HEK293T (cell line): ENCODE measurements at places on chromosomes 16 and 17.

GRCh38 chr16:66689282-66689681 is 7.3 kb downstream of the CMTM4 start:
- DNase-seq, result no peak

DNA sequence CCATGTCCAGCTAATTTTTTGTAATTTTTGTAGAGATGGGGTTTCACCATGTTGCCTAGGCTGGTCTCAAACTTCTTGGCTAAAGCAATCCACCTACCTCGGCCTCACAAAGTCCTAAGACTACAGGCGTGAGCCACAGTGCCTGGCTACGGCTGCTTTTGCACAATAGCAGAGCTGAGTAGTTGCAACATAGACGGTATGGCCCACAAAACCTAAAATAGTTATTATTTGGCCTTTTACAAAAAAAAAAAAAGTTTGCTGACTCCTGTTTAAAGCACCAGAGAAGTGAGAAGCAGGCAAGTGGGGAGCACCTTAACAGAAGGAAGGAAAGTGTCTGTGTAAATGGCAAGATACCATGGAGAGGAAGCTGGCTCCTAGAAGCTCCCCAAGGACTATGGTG is 5.3 kb upstream of the HSF5 start:
- DNase-seq, result no peak

DNA sequence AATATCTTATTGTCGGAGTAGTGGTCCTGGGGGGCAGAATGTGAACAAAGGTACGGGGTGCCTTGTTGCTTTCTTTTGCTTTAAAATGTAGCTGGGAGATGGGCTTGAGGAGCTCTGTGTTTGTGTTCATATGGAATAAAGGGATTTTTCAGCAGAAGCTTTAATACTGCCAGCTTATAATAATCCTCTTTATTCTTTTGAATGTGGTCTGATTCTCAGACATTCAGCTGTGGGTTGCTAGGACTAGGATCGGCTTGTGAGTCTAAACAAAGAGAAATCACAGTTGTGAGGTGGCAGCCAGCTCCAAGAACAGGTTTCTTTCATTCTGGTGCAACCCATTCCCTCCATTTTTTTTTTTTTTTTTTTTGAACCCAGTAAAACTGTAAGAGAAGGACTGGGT is 7.2 kb downstream of the MRPL58 start:
- no peak for DNase-seq

DNA sequence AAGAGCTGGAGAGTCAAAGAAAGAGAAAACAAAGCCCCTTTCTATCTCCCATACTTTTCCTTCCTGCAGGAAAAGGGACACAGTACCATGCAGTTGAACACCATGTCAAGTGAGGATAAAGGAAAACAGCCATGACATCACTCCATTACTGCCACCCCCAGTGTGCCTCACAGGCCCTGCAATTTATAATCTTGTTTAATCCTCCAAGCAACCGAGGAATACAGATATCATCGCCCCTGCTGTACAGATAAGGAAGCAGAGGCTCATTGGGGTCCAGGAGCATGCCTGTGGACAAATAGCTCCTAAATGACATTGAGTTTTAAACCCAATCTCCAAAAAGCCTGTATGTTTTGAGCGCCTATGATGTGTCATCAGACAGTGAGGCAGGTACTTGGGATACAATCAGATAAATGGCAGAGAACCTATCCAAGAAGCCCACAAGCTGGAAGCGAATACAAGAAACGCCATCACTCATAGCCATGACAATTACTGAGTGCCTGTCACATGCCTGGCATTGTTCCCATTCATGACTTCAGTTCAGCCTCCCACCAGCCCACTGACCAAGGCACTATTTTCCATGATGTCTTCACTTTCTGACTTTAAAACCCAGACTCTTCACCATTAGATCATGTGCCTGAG is 45.5 kb downstream of the CPPED1 start:
- DNase-seq, result no peak

DNA sequence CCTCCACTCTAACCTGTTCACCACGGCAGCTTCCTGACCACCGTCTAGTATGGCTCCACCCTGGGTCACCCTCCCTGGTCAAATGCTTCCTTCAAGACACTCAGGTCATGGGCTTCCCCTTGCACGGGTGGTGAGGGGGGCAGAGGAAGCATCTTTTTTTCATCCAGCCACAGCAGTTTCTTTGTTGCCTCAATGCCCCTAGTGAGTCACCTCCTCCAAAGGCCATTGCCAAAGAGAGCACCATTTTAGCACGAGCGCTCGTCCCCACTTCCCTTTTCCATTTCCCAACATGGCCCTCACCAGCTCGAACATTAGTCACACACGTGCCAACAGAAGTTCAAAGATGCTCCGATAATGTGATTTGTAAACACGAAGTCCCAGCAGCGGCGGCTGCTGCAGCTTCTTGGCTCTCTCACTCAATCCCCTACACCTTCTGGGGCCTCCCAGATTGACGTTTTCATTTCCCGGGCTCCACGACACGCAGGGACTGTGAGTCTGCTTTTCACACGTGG is 134.6 kb downstream of the GAS7 start:
- no peak for DNase-seq

GRCh38 chr17:55794725-55795482 is 44.1 kb downstream of the PCTP start:
- DNase-seq, result no peak

GRCh38 chr17:58574025-58574424 is 59.6 kb upstream of the MTMR4 start:
- no peak for DNase-seq

GRCh38 chr16:81855552-81856153 is 76.6 kb downstream of the PLCG2 start:
- DNase-seq, result no peak

GRCh38 chr17:45951941-45952340 is 47.1 kb upstream of the STH start:
- DNase-seq, result no peak

GRCh38 chr17:77546772-77547241 is 406.0 kb downstream of the SEC14L1 start:
- DNase-seq, result no peak

- no peak for DNase-seq
Measured at GRCh38 chr17:58789160-58789559, 33.5 kb downstream of the PPM1E start.

- no peak for DNase-seq
Measured at GRCh38 chr16:30185683-30186421, 2.5 kb downstream of the CORO1A start.

DNA sequence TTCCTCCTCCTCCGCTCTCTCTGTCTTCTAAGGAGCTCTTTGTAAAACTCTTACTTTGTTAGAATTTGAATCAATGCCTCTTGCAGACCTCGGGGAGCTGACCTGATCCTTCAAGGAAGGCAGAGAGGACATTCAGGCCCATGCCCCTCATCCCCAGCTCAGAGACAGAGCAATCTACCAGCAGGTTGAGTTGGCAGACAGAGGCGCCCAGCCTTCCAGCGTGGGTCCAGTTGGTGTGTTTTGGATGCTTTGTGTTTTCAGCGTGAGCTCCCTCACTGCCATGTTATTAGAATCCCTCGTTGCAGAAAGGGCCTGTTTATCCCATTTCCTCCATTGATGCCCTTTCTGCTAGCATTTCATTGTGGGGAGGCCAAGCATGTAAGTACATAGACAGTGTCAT is 167.1 kb downstream of the CMIP start:
- no peak for DNase-seq

- no peak for DNase-seq
Measured at GRCh38 chr16:84555418-84556196, 51.1 kb upstream of the MEAK7 start.

DNA sequence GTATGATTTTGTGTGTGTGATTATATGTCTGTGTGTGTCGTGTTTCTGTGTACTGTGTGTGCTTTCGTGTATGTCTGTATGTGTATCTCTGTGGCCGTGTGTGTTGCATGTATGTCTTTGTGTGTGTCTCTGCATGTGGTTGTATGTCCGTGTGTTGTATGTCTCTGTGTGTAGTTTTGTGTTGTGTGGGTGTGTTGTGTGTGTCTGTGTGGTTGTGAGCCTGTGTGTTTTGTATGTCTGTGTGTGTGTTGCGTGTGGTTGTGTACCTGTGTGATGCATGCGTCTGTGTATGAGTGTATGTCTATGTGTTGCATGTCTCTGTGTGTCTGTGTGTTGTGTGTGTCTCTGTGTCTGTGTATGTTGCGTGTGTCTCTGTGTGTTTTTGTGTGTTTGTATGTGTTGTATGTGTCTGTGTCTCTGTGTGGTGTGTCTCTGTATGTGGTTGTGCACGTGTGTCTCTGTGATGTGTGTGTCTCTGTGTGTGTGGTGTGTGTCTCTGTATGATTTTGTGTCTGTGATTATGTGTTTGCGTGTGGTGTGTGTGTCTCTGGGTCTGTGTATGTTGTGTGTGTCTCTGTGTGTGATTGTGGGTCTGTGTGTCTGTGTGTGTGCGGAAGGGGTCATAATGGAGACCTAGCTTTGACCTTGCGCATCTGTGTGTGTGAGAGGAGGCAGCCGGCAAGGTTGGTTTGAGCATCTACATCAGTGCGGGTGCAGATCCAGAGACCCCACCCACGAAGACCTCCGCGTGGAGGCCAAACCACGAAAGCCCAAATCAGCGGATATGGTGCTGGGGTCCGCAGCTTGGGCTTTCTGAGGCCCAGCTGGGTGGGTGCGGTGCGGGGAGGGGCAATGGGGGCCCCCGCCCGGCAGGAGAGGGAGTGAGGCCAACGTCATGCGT is 212.6 kb upstream of the GSE1 start:
- DNase-seq, result no peak

DNA sequence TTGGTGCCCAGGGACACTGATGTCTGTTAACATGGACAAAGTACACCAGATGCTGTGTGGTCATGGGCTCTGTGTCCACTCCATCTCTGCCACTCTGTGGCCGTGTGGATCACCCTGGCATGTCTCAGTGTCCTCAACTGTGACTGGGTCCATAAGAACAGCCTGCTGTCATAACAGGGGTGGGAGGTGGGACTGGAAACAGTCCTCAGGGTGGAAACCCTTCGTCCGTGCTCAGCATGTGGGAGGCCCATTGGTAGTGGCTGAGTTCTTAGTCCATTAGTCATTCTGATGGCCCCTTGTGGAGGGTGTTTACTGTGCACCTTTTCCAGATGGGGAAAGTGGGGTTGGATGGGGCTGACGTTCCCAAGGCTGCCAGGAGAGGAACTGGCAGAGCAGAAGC is 12.8 kb downstream of the FLYWCH2 start:
- no peak for DNase-seq

DNA sequence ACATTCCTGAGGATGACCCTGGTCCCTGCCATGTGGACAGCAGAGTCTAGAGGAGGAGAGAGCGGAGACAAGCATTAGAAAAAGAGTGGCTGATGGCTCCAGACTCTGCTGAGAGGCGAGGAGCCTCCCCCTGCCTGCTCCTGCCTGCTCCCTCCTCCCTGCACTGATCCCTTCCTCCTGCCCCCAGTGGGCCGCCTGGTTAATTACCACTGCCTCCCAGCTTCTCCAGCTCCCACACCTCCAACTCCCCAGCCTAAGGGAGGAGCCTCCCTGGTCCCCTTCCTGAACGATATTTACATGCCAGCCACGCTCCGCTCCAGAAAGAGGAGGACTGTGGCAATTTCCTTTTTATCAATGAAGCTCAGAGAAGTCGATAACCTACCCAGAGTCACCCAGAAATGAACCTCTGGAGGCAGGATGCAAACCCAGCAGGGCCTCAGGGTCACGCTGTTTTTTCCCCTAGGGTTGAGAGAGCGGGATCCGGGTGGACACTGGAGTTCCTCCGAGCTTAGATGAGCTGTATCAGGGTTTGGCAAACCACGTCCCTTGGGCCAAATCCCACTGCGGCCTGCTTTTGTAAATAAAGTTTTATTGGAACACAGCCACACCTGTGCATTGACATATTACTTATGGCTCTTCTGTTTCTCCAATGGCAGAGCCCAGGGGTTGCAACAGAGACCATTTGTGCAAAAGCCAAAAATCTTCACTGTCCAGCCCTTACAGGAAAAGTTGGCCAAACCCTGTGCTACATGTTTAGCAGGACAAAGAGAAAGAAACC is 27.1 kb upstream of the JPH3 start:
- DNase-seq, result peak; percentile 46

- no peak for DNase-seq
Measured at GRCh38 chr17:16584273-16584995, 15.4 kb upstream of the ZNF287 start.

GRCh38 chr16:19092653-19093410 is 20.9 kb upstream of the ITPRIPL2 start:
- DNase-seq, result no peak

- peak; percentile 69 for DNase-seq
Measured at GRCh38 chr17:50426814-50427787, 1.1 kb downstream of the ACSF2 start.

- DNase-seq, result no peak
Measured at GRCh38 chr16:60882816-60883215, 1153.4 kb downstream of the CDH8 start.

DNA sequence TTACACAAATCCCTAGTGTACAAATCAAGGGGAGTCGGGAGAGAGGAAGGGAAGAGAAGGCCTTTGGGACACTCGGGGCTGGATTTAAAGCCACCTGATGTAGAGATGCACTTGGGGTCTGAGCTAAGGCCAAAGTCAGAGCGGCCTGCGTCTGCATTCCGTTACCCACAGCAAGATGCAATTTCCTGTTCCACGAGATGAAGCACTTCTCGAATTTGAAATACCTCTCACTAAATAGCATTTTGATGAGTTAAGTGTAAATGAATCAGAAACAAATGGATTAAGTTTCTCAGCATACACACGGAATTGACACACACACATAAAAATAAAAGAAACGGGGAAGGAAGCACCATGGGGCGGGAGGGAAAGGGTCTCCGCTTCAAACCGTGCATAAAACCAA is 386.0 kb downstream of the SOX9 start:
- DNase-seq, result no peak

DNA sequence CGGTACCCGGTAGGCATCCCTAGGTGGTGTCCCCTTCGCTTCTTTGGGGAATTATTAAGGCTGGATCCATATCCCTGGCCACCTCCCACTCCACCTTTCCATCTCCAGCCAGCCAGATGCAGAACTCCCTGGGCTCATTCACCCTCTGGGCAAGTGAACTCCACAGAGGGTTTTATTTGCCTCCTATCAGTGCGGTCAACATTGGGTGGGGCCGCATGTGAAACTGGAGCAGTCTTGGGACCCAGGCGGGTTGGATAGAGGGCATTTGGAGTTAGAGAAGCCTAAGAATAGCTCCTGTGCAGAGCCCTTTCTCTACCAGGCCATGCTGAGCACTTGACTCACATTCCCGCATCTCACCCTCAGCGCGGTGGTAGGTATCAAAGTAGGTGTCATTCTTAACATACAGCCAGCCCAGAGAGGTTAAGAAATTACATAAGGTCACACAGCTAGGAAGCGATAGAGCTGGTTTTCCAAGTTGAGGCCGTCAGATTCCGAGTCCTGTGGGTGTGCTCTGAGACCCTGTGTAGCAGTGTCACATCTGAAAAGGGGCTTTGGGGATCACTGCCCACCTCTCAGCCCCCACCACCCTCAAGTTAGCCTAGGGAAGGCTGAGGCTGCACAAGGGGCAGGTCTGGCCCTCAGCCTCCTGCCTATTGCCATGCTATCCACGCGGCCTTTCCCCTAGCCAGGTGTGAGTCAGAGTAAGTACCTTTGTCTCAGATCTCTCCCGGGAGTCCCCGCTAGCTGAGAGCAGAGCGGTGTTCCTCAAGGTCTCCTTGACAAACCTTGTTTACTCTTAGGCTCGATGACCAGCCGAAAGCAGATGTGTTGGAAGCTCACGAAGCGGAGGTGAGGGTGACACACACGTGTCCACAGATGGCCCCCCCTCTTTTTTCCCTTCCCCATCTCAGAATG is 26.9 kb upstream of the LGALS9 start:
- no peak for DNase-seq

GRCh38 chr16:764848-765487 is 4.4 kb downstream of the MSLN start:
- no peak for DNase-seq
